Type B pancreatic cell (in vitro differentiated cells): ENCODE measurements at places on chromosomes 7 and 10. TPM values are rescaled to one million over a fixed set of nuclear protein-coding genes. Genes with fewer than 3 reads are reported as not detected.

The SPDYE11 gene
- not detected in 2 replicates for total RNA-seq

GRCh38 chr10:113313048-113313602, 239.7 kb upstream of the HABP2 start:
- no peak for DNase-seq

DNA sequence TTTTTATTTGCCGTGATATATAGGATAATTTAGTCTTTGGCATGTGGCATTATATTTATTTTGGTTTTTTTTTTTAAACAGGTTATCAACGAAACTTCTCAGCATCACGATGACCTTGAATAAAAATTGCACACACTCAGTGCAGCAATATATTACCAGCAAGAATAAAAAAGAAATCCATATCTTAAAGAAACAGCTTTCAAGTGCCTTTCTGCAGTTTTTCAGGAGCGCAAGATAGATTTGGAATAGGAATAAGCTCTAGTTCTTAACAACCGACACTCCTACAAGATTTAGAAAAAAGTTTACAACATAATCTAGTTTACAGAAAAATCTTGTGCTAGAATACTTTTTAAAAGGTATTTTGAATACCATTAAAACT, 9.1 kb downstream of the VIM start:
- DNase-seq: no peak

The MSS51 gene
- total RNA-seq: 1.8 and 2.8 TPM in 2 replicates

DNA sequence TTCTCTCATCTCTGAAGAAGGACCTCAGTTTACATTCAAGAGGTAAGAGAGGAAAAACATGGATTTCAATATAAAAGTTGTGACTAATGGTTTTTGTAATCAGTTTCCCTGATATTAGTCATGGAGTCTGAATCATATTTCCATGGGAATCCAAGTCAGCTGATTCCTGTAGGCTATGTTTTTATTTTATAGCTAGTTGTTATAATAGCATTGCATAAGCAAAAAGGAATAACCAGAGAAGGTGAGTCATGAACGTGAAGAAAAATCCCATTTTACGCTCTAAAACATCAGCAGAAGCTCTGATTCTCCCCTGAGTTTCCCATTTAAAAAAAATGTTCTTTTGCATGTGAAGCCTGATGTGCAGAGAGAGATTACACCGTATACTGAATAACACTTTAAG, 299.3 kb downstream of the SFMBT2 start:
- DNase-seq: no peak

The MLXIPL gene
- 27.8 and 35.6 TPM in 2 replicates for total RNA-seq

DNA sequence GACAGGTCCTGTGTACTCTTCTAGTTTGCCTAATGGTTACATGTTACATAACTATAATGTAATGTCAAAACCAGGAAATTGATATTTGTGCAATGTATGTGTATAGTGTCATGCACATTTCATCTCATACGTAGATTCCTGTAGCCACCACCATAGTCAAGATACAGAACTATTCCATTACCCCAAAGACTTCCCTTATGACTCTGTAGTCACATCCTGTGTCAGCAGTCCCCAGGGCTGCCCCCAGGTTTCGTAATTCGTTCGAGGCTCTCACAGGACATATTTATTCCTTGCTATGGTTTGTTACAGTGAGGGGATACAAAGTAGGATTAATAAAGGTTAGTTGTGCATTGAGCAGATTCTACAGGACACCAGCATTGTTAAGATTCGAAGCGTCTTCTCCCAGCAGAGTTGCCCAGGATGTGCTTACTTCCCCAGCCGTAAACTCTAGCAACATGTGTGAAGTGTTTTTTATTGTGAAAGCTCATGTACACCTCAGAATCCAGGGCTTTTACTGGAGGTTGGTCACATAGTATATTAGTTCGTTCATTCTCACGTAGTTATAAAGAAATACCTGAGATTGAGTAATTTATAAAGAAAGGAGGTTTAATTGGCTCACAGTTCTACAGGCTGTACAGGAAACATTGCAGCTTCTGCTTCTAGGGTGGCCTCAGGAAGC, 18.6 kb downstream of the RABGEF1 start:
- no peak for DNase-seq

- no peak for DNase-seq
Observed at GRCh38 chr10:18190840-18191239, 50.6 kb downstream of the CACNB2 start.

The CYP2E1 gene
- total RNA-seq: 0.53 and 0.62 TPM in 2 replicates

DNA sequence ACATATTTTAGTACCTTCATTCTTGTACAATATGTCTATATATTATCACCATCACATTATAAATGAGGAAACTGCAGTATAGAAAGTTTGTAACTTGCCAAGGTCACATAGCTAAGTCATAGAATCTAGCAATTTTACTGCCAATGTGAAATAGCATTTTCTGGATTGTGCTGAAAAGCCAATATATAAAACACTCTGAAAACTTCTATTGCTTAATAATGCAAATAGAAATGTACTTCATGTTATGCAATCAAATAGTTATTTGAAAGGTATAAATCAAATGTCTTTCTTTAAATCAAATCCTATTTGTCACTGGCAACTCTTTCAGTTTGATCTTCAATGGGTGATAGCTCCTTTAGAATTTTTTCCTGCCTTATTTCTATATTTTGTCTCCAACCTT, 129.5 kb downstream of the TMEM26 start:
- no peak for DNase-seq

DNA sequence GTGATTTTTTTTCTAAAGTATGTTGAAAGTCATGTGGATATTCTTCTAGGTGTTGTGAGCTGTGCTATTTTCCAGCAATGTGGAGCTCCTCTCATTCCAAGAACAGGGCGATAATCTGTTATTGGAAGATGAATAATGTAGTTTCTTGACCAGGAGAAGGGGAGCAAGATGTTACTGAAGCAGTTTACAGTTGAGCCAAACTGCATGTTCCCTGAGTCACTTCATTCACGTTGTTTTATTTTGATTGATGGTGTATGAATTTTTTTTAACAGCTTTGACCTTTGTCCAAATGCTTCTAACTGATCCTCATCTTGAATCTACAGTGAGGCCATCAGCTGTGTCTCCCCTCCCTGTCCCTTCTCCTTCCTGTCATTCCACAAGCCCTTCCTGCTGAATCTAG, 277.1 kb upstream of the KLF6 start:
- DNase-seq: no peak

GRCh38 chr10:95245425-95246055, 45.3 kb downstream of the PDLIM1 start:
- no peak for DNase-seq

DNA sequence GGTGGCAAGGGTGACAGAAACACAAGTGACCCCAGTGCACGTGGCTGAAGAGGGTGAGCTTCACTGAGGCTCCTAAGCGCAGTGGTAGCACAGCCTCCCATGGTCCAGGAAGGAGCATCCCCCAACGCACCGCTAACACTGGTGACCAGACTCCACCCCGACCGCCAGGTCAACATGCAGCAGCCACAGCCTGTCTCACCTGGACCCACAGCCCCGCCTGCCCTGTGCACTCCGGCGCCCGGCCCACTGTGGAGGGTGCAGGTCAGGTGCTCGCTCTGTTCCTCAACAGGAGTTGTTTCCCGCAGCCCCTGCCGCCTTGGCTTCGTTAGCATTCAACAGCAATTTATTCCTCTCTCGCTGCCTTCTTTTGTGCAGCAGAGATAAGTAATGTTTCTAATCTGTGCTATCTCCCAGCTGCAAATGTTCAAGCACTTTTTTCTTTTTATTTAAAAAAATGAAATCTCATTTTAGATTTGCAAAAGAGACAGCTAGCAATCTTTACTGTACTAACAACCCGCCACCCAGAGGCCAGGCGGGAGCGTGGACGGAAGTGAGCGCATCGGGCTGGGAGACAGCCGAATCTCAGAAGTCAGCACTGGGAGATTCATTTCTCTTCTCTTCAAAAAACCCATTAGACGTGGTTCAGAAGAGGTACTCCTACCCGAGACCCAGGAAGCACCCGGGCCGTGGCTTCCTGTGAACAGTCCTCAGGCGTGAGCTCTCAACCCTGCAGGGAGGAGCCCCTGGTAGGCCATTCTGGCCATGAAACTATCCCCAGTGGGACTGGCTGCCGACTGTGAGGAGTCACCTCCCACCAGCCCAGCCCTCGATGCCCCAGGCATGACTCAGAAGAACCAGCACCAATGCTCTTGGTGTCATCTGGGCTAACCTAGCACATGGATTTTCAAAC, 133.4 kb downstream of the MAD1L1 start:
- DNase-seq: no peak

The EPHB6 gene
- 8.4 and 8.8 TPM in 2 replicates for total RNA-seq

DNA sequence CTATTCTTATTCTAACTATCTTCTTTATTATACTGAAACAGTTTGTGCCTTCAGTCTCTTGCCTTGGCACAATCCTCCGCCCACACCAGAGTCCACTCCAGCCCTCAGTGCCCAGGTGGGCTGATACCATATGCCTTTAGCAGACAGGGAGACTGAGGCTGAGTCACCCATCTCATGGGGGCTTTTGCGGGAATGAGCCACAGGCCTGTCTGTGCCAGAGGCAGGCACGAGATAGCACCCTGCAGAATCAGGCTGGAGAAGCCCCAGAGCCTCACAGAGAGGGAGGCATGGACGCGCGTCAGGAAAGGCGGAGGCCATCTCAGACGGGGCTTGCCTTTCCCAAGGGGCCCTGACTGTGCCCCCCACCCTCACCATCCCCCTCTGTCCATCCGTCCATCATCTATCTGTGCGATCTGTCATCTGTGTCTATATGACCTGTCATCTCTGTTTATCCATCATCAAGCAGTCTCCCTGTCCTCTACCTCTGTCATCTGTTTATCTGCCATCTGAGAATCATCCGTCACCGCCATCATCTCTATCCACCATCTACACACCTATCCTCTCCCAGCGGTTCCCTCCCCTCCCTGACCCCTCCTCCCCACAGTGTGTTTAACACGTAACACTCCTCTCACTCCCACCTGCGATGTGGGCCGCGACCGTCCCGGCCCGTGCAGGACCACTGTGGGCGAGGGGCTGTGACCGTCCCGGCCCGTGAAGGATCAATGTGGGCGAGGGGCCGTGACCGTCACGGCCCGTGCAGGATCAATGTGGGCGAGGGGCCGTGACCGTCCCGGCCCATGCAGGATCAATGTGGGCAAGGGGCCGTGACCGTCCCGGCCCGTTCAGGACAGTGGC, 7.3 kb upstream of the ADAP1 start:
- DNase-seq: no peak

- DNase-seq: no peak
Observed at GRCh38 chr7:1367501-1368183, 91.6 kb downstream of the MICALL2 start.

The NODAL gene
- total RNA-seq: not detected in 2 replicates

- DNase-seq: no peak
Observed at GRCh38 chr7:29113384-29114102, 32.8 kb downstream of the CPVL start.

DNA sequence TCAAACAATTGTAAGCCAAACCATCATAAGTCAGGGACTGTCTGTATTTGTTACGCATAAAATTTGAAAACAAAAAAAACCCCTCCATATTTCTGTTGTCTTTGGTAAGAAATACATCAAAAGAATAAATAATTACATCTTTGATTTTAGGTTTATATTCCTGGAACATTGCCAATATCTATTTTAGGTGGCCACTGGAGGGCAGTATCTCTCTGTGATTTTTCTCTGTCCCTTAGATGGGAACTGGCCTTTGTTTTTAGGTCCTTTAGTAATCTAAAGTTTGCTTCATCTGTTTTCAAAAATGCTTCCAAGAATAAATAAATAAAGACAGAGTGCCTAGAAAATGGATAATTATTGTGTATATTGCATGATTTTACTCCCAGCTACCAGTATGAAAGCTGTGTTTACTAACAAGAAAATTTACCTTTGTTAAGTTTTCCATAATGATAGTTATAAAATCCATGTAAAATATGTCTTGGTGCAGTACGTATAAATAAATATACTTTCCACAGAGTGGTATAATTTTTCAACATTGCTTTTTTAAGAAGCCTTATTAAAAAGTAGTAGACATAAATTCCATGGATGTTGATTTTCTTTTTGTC, 64.2 kb downstream of the PHYHIPL start:
- no peak for DNase-seq

DNA sequence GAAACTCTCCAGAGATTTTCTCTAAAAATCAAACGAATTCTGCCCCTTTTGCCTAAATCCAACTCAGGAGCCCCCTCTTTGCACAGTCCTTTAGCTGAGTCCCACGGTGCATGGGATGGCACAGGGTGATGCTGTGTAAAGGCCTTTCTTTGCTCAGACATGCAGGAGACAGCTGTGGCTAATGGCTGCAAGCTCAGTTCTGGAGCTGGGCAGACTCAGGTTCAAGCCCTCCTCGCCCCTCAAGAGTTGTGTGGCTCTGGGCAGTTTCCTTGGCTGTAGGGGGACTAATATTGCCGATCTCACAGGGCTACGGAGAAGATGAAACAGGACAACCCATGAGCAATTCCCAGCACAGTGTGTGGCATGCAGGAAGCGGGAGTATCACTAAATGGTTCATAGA, 42.6 kb downstream of the CLEC2L start:
- DNase-seq: no peak

DNA sequence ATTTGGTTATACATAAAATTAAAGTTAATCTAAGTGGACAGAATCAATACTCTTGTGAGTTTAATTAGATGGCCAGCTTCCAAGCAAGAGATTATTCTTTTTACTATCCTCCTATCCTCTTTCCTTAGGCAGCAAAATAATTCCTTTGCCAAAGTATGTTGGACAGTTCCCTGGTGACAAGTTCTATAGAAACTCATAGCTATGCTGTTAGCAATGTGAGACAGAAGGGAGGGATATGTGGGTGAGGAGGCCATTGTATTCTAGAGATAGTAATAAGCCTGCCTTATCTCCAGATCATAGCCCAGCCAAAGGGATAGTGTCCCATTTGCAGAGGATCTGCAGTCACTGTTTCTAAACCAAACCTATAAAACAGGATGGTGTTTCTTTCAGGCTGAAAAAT, 181.6 kb upstream of the HDAC9 start:
- no peak for DNase-seq

DNA sequence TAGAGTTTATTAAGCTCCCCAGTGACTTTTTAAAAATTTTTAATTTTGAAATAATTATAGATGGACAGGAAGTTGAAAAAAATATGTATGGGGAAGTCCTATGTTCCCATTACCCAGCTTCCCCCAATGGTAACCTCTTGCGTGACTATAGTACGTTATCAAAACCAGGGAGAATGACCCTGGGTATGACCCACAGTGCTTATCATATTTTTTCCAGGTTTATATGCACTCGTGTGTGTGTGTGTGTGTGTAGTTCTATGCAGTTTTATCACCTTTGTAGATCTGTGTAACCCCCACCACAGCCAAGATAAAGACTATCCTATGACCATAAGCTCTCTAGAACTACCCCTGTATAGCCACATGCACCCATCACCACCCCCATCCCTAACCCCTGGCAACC, 72.8 kb downstream of the TBXAS1 start:
- DNase-seq: no peak

The CARD11 gene
- total RNA-seq: 11.6 and 43.1 TPM in 2 replicates

- no peak for DNase-seq
Observed at GRCh38 chr7:143147070-143147469, 15.2 kb downstream of the PIP start.

GRCh38 chr7:50339990-50340500, 35.5 kb downstream of the IKZF1 start:
- DNase-seq: no peak

The DNA2 gene
- total RNA-seq: 10.7 and 27.6 TPM in 2 replicates

The DYDC2 gene
- 1.1 TPM in 1 of 2 replicates, not detected in the other for total RNA-seq

GRCh38 chr7:137399827-137400823, 56.6 kb upstream of the PTN start:
- no peak for DNase-seq
